ENCODE measurements at places on chromosomes 5 and 9.

- DNase-seq = no peak
Measured at GRCh38 chr9:99753436-99753835, 68.2 kb upstream of the NR4A3 start.

DNA sequence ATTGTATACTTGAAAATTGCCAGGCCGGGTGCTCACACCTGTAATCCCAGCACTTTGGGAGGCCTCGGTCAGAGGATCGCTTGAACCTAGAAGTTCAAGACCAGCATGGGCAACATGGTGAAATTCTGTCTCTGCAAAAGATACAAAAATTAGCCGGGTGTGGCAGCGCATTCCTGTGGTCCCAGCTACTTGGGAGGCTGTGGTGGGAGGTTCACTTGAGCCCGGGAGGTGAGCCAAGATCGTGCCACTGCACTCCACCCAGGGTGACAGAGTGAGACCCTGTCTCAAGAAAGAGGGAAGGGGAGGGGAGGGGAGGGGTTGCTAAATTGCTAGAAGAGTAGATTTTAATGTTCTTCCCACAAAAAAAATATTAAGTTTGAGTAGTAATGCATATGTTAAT is 53.2 kb downstream of the FNBP1 start:
- no peak for DNase-seq

GRCh38 chr9:86043586-86043985 is 55.8 kb downstream of the GOLM1 start:
- DNase-seq = no peak

GRCh38 chr5:138139781-138140090 is 508 bp upstream of the NME5 start:
- DNase-seq = no peak

GRCh38 chr9:110021891-110022290 is 186.1 kb downstream of the C9orf152 start:
- no peak for DNase-seq

- DNase-seq = no peak
Measured at GRCh38 chr9:114771889-114772288, 34.0 kb downstream of the TNFSF15 start.

DNA sequence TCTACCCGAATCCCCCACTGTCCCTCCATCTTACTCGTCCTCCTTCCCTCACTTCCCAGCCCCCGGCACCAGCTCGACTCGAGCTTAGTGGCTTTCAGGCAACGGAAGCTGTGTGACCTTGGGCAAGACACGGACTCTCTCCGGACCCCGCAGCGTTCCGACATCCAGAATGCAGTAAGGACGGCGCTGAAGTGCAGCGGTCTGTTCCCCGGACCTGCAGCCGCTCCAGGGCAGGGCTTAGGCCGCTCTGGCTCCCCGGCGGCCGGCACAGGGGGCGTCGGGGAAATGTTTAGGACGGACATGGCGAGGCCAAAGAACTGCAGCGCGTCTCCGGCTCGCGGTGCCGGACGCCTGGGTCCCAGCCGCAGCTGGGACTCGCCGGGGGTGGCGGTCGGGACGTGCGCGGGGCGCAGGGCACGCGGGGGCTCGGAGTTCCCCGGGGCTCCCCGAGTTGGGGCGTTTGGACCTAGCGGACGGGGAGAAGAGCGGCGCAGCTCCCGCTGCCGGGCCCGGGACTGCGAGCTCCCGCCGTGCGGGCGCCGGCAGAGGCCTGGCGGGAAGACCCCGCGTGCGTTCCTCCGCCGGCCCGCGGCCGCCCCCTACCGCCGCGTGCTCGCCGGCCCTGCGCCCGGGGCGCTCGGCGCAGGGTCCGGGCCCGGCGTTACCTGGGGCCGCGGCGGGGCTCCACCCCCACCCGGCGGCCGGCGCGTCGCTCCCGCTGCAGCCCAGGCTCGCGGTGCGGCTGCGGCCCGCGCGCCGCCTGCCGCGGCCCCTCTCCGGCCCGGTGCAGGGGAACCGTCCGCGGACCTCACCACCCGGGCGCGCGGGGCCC is 5.6 kb upstream of the RNF44 start:
- no peak for DNase-seq

DNA sequence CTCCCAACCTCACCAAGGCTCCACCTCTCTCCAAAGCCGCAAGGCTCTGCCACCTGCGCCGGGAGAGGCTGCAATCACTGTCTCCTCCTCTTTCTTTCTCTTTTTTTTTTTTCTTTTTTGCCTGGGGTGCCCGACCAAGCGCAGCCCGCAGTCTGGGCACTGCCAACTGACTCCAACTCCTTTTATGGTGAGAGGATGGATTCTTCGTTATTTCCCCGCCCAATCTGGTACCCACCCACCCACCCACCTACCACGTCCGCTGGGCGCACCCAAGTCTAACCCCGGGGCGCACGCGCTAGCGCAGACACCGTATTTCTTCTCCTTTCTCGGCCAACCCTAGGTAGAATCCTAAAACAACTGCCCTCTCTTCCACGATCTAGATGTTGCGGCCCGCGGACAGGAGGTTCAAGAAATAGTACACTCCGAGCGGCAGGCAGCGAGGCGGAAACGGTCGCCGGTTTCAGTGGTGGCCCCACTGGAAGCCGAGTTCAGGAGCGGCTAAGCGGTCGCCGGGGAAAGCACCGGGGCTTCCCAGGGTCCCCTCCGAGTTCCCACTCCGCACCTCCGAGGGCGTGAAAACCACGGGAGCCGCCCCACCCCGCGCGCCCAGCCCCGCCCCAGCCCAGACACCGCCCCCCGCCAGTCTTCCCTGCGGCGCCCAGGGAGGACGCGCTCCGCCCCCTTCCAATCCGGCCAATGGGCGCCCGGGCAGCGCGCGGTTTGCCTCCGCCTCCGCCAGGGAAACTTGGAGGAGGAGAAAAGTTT is 385 bp upstream of the PTGER4 start:
- peak; percentile 59 for DNase-seq

DNA sequence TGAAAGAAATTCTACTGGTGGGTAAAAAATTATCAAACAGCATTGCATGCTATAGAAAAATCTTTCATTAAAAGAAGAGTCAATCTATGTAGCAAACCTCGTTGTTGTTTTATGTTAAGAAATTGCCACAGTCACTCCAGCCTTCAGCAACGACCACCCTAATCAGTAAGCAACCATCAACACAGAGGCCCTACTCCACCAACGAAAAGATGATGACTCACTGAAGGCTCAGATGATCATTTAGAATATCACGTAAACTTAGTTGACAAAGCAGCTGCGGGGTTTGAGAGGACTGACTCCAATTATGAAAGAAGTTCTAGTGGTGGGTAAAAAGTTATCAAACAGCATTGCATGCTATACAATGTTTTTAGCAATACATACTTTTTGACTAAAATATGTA is 242.6 kb downstream of the DRD1 start:
- DNase-seq = no peak

- DNase-seq = no peak
Measured at GRCh38 chr9:72575666-72576065, 54.3 kb downstream of the TMC1 start.

DNA sequence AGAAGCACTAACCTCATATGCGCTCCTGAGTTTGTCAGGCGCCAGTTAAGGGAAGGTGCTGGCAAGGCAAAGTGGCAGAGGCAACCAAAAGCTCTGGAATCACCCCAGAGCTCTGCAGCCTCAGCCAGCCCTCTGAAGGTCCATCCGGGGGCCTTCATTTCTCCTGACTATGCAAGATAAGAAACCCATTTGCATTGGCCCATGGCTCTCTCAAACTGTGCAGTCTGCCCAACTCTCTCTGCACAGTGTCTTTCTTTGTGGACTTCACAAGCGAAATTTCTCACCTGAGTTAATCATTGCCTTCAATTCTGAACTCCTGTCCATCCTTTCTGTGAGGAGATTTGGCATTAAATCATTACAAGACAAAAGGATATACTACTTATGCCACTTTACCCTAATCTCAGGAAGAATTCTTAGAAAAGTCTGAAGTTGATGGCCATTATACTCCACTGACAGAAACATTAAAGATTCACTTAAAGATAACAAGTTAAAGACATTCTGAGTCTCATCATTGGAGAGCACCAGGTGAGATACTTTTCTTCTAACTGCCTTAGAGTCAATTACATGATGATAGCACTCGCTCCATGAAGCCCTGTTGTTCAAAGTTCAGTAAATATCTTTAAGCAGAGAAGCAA is 235.6 kb downstream of the SPOCK1 start:
- no peak for DNase-seq

DNA sequence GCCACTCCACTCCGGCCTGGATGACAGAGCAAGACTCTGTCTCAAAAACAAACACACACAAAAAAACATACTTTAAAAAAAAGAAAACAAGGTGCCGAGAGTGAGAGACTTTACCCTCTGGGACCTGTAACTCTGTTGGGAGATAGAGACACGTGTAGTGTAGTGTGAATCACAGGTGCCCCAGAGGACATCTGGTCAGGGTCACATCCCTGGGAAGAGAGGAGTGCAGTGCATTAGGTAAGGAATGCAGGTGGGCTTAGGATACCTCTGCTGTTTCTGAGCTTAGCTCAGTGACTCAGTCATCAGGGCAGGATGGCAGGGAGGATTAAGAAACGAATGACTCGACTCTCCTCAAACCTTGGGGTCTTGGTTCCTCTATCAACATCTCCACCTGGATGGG is 174.6 kb downstream of the GOLPH3 start:
- DNase-seq = no peak

DNA sequence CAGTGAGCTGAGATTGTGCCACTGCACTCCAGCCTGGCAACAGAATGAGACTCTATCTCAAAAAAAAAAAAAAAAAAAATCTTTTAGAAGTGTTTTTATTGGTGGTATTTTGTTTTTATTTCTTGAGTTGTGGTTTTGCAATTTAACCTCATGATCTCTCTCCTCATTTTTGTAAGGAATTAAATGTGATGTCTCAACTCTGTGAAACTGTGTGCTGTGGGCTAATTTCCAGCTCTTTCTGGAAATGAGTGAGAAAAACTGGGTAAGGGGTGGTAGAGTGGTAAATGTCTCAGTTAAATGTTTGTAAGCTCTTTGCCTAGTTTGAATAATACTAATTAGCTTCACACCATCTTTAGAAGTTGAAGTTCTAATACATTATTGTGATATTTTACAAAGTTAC is 29.0 kb downstream of the ACO1 start:
- DNase-seq = no peak

- no peak for DNase-seq
Measured at GRCh38 chr5:145960166-145960565, 23.8 kb downstream of the SH3RF2 start.

DNA sequence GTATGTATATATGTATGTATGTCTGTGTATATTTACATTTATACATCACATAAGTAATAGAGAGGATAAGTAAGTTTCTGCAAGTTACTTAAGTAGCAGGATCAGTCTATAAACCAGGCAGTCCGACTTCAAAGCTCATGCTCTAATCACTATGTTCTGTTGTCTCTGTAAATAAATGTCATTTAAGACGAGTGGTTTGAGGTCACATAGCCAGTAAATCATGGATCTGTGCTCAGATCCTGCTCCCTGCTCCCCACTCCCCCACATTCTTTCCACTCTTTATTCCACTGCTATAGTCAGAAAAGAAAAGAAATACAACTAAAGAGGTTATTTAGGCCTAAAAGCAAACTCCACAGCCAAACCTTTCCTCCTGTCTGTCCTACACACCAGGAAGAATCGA is 90.4 kb downstream of the SERINC5 start:
- DNase-seq = no peak

GRCh38 chr5:135141303-135142268 is 107.6 kb upstream of the PITX1 start:
- no peak for DNase-seq

DNA sequence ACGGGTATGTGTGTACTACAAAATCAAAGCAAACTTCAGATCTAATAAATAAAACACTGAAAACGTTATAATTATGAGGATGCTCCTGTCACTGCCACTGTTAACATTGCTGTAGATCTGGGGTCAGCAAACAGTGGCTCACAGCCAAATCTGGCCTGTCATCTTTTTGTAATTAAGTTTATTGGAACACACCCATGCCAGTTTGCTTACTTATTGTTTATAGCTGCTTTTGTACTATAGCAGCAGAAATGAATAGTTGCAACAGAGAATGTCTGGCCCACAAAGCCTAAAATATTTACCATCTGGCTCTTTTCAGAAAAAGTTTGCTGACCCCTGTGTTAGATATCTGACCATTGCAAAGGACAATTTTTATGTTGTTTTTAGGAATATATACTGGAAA is 32.1 kb downstream of the PRRC1 start:
- no peak for DNase-seq

- no peak for DNase-seq
Measured at GRCh38 chr5:103013933-103014552, 105.9 kb downstream of the GIN1 start.

- no peak for DNase-seq
Measured at GRCh38 chr5:55904152-55904551, 53.0 kb downstream of the IL31RA start.

GRCh38 chr5:76542887-76543690 is 80.1 kb downstream of the F2RL2 start:
- DNase-seq = no peak

DNA sequence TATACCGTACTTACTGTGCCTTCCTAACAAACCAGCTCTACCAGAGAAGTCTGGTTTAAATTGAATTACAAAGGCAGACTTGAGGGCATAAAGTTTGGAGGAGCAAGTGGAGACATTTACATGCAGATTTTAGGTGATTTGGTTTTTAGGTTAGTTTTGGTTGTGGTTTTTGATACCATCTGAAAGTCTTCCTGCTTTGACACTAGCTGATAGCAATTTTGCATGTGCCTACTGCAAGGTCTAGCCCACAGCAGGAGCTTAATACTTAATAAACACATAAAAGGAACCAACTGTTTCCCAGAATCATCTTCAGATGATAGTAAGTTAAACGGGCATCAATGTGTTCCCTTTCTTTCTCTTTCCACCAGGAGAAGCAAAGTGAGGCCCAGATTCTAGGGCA is 3.4 kb upstream of the ESM1 start:
- no peak for DNase-seq

GRCh38 chr5:177607115-177607451 is 7.2 kb downstream of the B4GALT7 start:
- no peak for DNase-seq

GRCh38 chr5:160837749-160838593 is 14.0 kb downstream of the ATP10B start:
- no peak for DNase-seq

GRCh38 chr9:104386425-104387069 is 117.5 kb upstream of the OR13F1 start:
- DNase-seq = no peak

GRCh38 chr5:86679529-86679928 is 61.8 kb downstream of the COX7C start:
- DNase-seq = peak; percentile 5
